Sigmoid colon (tissue), 7 donors: ENCODE measurements at places on chromosomes 12 and 14. TPM values are rescaled to one million over a fixed set of nuclear protein-coding genes. Genes with fewer than 3 reads are reported as not detected.

DNA sequence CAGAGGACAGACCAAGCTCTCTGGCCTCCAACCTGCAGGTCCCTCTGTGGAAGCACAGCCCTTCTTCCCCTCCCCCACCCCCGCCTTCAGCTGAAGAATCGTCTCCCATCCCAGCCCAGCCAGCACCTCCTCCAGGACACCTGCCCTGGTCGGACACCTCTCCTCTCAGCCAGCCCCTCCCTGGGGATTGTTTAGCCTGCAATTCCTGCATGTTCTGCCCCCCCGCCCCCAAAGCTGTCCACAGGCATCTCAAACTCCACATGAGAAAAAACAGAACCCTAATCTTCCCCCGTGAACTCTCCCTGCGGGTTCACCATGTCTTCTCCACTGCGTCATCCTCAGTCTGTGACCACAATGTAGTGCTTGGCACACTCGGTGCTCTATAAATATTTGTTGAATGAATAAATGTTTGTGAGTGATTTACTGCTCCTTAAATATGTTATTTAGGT, 24.1 kb downstream of the PRIMA1 start:
- peak; percentile 92 for DNase-seq

MARS1 gene
- total RNA-seq = 51.5 TPM

KRT6A gene
- total RNA-seq = not detected

- DNase-seq = no peak
Observed at GRCh38 chr12:75196408-75196807, 13.2 kb downstream of the KCNC2 start.

- DNase-seq = no peak
Observed at GRCh38 chr12:22105542-22105941, 59.5 kb downstream of the CMAS start.

MIP gene
- total RNA-seq = not detected

BRI3BP gene
- total RNA-seq = 2.9 TPM

DNA sequence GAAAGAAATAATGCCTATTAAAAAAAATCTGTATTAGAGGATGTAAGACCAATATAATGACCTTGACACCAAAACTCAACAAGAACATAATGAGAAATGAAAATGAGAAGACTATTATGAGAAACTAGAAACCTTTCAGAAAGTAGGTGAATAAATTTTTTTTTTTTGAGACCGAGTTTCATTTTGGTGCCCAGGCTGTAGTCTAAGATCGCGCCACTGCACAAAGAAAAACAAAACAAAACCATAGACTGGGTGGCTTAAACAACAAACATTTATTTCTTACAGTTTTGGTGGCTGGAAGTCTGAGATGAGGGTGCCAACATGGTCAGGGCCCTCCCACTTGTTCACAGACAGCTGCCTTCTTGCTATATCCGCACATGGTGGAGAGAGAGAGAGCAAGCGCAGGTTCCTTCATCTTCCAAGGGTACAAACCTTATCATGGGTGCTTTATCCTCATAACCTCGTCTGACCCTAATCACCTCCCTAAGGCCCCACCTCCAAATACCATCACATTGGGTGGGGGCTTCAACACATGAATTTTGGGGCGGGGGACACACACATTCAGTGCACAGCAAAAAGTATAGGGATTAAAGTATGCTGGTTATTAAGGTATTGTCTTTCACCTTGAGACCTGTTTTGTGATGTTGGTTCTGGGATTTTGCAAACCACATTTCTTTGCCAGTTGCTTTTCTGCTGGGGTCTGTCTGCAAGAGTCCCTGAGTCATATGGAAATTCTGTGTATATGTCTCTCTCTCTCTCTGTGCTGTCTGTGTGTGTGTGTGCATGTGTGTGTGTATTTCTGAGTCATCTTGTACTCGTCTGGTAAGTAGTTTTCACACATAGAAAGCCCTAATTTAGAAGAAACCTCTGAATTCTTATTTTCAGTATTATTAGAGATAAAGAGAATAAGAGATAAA, 26.2 kb downstream of the ZCRB1 start:
- no peak for DNase-seq

SELPLG gene
- total RNA-seq = 6.7 TPM

GRCh38 chr14:96626121-96626768, 124.1 kb downstream of the PAPOLA start:
- no peak for DNase-seq

- no peak for DNase-seq
Observed at GRCh38 chr14:68079941-68080697, 260.5 kb downstream of the RAD51B start.

- peak; percentile 70 for DNase-seq
Observed at GRCh38 chr12:64670919-64671639, 60.8 kb downstream of the RASSF3 start.

DNA sequence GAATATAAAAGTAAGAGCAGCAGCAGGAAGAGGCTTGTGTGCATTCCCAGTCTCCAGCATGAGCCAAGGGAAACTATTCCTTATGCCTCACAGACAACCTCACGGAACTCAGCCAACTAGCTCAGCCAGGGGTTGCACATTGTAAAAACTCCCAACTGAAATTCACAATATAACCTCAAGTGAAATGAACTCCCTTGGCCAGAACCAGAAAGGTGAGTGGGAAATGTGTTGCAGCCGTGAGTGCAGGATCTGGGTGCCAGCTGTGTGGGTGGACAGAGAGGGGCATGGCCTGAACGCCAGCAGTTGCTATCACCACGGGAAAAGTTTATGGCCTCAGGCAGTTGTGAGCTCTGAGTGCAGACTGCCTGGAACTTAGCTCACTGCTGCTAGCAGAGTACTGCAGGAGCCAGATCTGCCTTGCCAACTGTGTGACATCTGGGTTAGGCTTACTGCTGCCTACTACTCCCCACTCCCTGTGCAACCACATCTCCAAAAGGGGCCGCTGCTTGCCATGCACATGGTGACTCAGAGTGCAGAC, 2.3 kb upstream of the CLEC1A start:
- DNase-seq = peak; percentile 74

DNA sequence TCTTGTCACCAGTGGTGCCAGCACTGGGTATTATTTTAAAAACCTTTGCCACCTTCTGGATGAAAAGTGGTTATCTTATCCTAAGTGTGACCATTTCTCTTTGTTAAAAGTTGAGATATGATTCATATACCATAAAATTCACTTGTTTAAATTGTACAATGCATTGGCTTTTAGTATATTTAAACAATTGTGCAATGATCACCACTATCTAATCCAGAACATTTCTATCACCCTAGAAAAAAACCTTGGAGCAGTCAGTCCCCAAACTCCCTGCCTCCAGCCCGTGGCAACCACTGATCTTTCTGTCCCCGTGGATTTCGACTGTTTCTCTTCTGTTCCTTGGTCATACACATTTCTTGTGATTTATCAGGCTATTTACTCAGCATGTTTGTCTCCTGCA, 28.3 kb downstream of the SH2B3 start:
- no peak for DNase-seq

- DNase-seq = no peak
Observed at GRCh38 chr12:2035431-2036055, 17.2 kb upstream of the CACNA1C start.

OTUB2 gene
- 0.71 TPM for total RNA-seq

NUAK1 gene
- 7.1 TPM for total RNA-seq

DNA sequence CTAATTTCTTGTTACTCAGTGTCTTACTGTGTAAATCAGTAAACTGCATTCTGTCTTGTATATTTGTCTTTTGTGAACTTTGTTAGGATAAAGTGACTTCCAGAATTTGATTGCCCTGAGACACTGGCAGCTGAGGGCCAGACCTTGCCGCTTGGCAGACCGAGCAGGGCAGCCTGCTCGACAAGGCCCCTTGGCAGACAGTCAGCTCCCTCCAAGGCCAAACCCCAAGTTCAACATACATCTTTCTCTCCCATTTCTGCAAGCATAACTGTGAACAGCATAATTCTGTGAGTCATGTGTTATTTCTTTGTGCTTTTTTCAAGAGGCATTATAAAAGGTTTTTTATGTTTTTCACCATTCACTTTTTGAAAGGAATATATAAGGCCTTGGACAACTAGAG, 39.2 kb upstream of the BMAL2 start:
- DNase-seq = no peak

DNA sequence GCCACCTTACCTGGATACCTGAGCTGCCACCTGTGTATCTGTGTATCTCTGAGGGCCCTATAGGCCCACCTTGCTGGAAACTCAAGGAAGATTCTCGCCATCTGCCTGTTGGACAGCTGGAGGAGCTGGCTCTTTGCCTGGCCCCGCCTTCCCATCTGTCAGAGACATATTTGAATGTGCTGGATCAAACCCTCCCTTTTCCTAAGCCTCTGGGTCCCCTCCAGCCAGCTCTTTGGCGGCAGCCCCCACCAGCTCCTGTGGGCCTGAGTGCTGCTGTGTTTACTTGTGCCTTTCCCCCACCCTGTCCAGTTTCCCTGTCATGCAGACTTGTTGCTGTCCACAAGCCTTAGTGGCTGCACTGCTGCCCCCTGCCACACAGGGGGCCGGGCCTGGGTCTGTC, 55.9 kb upstream of the SRSF5 start:
- DNase-seq = peak; percentile 88

ACTN1 gene
- 828 TPM for total RNA-seq

DNA sequence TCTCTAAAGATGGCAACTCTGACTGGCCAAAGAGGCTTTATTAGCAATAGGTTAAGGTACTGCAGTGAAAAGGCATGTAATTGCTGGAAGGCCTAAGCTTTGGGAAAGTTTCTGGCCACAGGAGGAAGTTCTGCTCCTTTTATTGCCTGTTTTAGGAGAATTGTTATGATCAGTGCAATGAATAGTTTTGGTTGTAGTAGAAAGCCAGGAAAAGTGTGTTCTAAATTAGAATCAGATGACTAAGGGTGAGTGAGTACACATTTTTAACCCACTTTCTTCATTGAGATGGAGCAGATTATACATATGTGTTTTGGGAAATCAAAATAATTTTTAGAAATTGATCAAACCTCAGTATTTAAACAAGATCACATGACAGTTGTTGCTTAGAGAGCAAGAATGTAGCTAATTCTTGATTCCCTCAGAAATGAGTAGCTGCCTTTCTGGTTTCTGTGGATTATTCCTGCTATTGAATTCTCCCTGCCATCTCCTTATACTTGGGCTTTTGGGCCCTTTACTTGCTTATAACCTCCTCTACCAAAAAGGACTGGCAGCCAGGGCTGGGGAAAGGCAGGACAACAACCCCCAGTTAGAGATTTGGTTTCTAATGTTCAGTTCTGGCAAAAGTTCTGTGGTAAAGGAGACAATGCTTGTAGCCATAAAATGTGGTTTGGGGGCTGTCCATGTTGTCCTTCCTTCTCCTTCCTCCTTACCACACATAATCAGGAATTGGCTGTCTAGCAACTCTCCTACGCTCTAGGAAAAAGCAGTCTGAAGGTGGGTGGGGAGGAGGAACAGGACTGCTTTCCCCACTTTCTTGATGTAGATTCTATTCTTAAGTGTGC, 217.1 kb downstream of the SLC38A4 start:
- DNase-seq = no peak

ANO2 gene
- 2.2 TPM for total RNA-seq

GRCh38 chr12:115023279-115024265, 339.6 kb upstream of the TBX3 start:
- no peak for DNase-seq

NTF3 gene
- total RNA-seq = 0.71 TPM

DNA sequence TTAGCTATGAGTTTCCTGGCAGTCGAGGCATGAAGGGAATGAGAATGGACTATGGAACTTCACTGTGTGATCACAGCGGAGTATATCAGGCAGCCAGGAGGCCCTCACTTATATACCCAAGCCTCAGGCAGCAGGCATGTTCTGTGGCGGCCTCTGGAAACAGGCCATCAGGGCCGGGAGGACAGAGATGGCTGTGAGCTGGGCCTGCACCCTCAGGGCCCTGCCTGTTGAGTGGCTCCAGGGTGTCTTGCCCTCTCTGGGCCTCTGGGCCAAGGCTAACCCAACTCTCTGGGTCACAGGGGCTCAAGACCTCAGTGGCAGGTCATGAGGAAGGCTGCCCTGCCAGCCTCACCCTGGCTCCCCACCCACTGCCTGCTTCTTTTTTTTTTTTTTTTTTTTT, 33.9 kb upstream of the RCOR1 start:
- DNase-seq = no peak

- no peak for DNase-seq
Observed at GRCh38 chr12:73863546-73863945, 674.1 kb upstream of the ATXN7L3B start.

DNA sequence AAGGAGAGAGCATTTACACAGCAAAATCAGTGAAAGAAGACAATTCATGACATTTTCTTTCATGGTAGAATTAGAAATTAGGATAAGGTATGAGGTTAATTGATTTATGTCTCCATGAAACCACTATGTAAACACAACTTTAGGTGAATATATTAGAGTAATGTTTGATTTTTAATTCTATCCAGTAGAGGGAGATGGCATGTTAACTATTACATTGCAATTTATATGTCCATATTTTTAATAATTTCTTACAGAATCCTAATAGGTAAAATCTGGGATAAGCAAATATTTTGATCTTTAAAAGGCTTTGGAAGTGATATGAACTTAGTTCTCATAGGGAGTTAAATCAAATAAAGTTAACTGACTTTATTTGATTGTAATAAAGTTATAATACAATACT, 373.4 kb upstream of the PDE3A start:
- no peak for DNase-seq
